ENCODE measurements at places on chromosomes 2 and 18.
A peak's percentile ranks its signal among the peaks of the same experiment; 100 is the strongest.

DNA sequence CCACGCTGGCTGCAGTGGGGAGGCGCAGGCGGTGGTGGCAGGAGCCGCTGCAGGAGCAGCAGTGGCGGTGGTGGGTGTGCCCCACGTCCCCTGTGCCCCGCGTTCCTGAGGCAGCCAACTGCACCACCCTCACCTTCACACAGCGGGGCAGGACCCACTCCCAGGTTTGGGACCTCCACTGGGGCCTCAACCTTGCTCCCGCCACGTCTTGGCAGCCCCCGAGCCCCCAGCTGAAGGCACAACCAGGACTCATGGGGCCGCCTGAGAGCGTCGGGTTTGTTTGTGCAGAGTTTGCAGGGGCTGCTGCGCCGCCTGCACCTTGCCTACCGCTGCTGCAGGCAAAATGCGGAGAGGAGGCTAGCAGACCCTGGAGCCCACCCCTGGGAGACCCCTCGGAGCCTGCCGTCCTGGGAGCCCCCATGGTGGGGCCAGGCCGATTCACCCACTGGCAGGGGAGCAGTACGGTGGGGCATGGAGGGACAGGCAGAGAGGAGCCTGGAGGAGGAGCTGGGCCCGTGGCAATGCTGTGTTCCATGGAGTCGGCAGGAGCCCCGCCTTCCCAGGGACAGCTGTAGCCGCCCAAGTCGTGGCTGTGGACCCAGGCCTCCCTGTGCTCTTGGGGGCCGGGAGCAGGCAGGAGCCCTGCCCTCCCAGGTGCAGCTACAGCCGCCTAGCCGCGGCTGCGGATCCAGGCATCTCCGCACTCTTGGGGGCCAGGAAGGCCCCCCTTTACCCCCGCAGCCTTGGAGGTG lies 14.7 kb upstream of the EML6 start:
- no peak for DNase-seq

GRCh38 chr2:40138314-40138713 lies 313.6 kb downstream of the SLC8A1 start:
- no peak for DNase-seq

- no peak for DNase-seq
These were observed 2.7 kb upstream of the ASNSD1 start for GRCh38 chr2:189658306-189659212.

DNA sequence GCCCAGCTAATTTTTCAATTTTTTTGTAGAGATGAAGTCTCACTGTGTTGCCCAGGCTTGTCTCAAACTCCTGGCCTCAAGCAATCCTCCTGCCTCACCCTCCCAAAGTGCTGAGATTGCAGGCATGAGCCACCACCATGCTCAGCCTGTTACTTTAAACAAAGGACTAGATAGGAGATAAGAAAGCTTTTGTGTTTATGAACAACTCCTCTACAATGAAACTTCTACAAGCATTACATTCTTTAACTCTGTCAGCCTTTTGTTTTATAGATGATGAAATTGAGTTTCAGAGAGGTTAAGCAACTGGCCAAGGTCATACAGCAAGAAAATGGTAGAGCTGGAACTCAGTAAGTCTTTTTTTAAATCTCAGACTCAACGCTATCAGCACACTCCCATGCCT lies 22.7 kb downstream of the ALPK2 start:
- DNase-seq = no peak

GRCh38 chr2:234858145-234858544 lies 93.7 kb upstream of the SH3BP4 start:
- DNase-seq = no peak

DNA sequence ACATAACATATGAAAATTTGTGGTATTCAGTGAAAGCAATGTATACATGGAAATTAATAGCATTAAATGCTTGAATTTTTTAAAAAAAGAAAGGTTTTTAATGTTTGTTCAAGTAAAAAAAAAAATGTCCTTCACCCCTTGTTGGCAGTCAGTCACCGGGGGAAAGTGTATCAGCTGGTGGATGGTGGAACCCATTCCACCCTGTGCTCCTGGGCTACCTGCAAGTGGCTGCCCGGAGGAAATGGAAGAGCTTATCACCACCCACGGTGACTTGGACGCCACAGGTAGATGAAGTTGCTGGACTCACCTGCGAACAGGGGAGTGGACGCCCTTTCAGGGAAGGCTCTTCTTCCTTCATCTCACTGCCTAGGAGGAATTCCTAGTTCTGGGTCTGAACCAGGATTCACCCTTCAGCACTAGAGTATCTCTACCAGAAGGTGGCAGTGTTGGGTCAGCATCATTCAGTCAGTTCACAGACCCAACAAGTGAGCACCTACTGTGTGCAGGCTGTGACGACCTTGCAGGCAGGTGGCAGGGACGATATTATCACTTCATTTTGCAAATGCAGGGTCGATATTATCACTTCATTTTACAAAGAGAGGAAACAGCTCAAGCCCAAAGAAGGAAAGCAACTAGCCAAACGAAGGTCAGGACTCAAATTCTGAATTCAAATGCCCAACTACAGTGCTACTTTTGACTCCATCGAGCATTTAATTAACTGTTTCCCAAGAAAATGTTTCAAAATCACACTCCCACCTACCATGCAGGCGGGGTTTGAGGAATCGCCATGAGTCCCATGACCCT lies 35.8 kb downstream of the CIB4 start:
- no peak for DNase-seq

GRCh38 chr18:79525556-79526467 lies 130.1 kb downstream of the NFATC1 start:
- peak; percentile 67 for DNase-seq

- DNase-seq = no peak
These were observed 49.7 kb upstream of the SIGLEC15 start for GRCh38 chr18:45775743-45776142.

- no peak for DNase-seq
These were observed 232.8 kb downstream of the DYM start for GRCh38 chr18:49227441-49228165.

- no peak for DNase-seq
These were observed 118.9 kb upstream of the ARL5A start for GRCh38 chr2:151946899-151947812.

GRCh38 chr2:134257965-134258683 lies 4.3 kb downstream of the MGAT5 start:
- DNase-seq = no peak

DNA sequence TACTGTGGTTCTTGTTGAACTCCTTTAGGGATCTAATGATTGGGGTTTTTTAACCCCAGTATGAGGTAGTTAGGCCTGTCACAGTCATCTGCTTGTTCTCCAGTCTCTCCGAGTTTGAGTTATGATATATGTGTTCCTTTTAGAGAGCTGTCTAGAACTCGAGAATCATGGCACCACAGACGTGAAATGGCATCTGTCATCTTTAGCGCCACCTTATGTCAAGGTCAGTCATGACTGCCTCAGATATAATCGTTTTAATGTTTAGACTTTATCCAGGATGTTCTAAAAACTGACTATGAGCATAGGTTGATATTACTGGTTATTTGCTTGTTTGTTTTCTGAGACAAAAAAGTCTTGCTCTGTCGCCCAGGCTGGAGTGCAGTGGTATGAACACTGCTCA lies 112.2 kb downstream of the CEP192 start:
- DNase-seq = no peak

GRCh38 chr2:159497256-159497655 lies 119.1 kb downstream of the BAZ2B start:
- no peak for DNase-seq

DNA sequence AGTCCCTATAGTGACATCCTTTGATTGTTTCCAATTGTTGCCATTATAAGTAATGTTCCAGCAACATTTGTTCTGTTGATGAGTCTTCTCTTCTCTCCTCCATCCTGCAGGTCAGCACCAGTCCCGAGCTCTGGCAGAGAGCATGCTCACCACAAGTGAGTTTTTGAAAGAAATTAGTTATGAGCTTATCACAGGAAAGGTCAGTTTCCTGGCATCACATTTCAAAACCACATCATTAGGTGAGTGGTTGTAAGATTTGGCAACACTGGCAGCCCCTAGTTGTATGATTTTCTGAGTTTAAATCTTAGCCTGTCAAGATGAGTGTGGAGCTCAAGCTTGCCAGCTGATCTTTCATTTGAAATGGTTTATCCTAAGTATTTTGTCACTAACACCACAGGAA lies 149.6 kb downstream of the ESCO1 start:
- DNase-seq = no peak

DNA sequence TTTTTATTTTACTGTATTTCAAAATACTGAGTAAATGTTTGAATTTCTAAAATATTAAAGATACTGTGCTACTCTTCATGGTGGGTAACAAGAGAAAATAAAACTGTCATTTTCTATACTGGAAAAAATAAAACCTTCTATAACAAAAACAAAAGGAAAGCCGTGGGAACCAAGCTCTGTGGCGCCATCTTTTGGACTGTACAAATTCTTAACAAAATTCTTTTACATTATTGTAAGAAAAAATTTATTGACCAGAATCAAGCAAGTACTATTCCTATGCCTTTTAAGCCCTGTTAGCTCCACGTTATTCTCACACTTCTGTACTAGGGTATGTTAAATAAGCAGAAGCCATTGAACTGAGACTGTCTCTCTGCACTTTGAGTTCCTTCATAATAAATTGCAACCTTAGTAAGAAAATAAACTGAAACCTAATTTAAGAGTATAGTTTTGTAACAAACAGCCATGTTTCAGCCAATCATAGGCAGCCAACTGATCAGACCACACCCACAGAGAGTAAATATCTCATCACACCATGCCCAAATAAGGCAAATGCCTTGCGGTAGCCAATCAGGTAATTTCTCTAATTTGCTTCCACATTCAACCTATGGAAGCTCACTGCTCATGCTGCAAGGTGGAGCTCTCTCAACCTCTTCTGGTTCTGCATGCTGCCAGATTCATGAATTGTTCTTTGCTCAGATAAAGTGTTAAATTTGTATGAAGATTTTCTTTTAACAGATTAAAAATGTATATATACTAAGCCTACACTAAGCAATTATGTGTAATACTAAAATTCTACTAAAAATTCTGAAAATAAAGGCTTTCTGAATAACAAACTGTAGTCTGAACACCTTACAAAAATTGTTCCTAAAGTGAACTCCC lies 42.2 kb downstream of the HIBCH start:
- no peak for DNase-seq

DNA sequence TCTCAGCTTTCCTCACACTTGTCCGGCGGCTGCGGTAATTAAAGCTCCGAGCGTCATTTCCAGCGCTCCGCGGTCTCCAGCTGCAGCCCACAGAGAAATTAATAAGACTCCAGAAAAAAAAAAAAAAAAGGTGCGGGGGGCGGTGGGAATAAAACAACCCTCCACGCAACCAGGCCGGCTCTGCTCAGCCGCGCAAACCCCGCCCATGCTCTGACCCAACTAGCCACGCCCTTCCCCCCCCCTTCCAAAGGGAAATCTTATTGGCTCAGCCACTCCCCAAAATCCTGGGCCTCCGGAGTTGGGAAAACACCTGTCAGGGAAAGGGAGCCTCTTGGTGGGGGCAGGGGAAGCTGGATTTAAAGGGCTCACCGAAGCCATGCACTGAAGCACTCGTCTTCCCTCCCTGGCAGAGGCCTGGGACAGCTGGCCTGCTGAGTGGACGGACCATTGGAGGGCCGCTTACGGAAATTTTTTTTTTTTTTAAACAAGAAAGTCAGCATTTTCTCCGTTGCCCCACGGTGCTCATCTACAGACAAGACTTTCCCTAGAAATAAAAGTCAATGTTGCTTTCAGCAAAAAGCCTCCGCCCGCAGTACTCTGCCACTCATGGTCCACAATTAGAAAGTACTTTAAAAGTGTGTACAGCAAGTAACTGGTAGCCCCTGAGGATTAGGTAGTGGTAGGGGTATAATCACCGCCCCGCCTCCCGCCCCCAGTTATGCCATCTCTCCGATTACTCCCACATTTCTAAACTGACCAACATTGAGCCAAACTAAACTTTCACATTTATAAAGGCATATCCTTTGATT lies 674 bp upstream of the ERBB4 start:
- peak; percentile 79 for DNase-seq

DNA sequence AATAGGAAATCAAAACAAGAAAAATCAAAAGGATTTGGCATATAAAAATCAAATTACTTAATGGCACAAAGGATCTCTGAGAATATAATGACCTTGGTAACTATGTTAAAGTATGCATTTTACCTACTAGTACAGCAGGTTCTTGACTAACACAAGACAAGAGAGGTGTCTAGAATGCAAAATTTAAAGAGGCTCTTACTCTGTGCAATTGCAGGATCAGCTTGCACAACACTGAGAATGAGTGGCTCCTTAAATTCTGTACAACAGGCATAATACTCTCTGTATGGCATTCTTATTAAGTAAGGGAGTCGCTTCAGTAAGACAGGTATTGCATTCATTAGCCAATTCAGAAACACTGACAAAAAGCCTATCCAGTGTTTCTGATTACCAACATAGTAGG lies 72.6 kb downstream of the UGP2 start:
- DNase-seq = no peak

GRCh38 chr2:68366083-68366560 lies 1.0 kb downstream of the PLEK start:
- no peak for DNase-seq

GRCh38 chr18:74146756-74147155 lies 878 bp downstream of the FBXO15 start:
- no peak for DNase-seq

- DNase-seq = no peak
These were observed 274.4 kb upstream of the HDAC4 start for GRCh38 chr2:239674981-239675825.

DNA sequence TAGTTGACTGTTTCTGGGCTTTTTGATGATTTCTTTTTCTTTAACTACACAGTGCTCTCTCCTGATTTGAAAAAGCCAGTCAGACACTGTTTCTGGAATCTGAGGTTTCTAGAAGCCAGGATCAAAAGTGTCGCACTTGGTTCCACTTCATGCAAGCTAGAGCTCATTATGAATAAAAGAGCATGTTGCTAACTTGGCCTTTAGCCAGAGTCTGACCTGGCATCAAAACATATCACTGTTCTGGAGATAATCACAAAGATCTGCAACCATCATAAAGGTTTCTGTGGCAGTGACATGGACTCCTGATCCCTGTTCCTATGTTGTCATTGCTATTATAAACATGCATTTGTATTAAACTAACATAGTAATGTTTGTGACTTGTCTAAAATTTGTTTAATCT lies 76.1 kb upstream of the MAPRE2 start:
- no peak for DNase-seq

- no peak for DNase-seq
These were observed 10.7 kb upstream of the SELENOI start for GRCh38 chr2:26335231-26335630.

GRCh38 chr18:66066191-66066590 lies 315.4 kb downstream of the CDH7 start:
- no peak for DNase-seq

- DNase-seq = no peak
These were observed 29.5 kb upstream of the NFU1 start for GRCh38 chr2:69466728-69467127.

DNA sequence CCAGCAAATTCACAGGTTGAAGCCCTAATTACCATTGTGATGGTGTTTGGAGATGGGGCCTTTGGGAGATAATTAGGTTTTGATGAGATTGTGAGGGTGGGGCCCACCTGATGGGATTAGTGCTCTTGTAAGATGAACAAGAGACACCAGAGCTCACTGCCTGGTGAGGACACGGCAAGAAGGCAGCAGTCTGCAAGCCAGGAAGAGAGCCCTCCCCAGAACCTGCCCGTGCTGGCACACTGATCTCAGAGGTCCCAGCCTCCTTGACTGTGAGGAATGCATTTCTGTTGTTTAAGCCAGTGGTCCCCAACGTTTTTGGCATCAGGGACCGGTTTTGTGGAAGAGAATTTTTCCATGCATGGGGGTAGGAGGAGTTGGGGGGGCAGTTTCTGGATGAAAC lies 240.7 kb downstream of the KLHL29 start:
- DNase-seq = no peak

- DNase-seq = no peak
These were observed 146.5 kb downstream of the SNTG2 start for GRCh38 chr2:1097101-1097500.

- DNase-seq = no peak
These were observed 2.1 kb upstream of the TSPYL6 start for GRCh38 chr2:54258166-54258565.
